ENCODE measurements at places on chromosomes 1 and 21.
A peak's percentile ranks its signal among the peaks of the same experiment; 100 is the strongest.

DNA sequence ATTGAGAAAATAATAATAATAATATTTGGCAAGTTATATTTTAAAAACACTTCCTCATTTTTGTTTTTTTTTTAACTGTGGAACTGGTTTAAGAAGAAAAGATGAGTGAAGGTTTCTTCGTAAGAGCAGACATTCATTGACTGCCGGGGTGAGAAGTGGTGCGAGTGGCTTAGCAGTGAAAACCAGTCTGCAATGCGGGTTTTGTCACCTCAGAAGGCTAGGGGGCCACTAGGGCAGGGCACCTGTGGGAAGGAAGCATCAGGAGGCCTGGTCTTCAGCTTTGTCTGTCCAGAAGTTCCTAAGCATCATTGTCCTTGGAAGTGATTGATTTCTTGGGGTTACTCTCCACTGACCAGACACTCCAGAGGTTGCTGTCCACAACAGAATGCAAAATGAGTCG is 339.2 kb downstream of the ZNF326 start:
- DNase-seq, result no peak

DNA sequence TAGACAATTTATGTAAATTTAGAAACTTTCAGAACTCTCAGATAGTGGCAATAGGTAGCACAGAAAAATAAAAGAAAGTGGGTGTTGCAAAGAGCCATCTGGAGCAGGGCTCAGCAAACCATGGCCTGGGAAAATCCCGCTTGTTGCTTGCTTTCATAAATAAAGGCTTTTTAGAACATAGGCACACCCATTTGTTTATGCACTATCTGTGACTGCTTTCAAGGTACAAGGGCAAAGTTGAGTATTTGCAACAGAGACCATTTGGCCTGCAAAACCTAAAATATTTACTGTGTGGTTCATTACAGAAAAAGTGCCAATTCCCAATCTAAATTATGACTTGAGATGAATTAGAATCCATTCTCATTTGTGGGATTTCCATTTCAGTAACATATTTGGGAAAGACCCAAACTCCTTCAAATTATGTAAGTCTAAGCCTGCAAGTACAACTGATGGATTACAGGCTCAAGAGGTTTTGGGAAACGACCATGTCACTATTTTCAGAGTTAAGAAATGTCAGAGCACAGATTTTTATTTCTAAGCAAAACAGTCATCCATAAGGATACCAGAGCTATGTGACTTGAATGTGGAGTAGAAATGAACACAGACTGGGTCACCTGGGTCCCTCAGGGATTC is 43.5 kb upstream of the DPT start:
- DNase-seq, result no peak

DNA sequence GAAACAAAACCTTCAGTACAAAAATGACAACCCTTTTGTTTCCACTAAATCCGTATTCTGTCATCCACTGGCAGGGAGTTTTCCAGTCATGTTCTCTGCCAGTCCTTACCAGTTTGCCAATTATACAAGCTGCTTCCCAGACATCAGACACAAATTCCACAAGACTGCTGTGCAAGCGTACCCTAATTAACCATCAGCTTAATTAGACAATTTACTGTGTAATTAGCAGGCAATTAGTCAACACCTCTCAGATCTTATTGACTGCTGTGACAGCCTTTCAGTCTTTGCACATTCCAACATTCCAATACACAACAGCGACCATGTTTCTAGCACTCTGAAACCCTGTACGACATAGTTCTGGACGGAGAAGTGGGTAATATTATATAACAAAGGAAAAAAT is 420.1 kb downstream of the DPYD start:
- DNase-seq, result peak; percentile 14

DNA sequence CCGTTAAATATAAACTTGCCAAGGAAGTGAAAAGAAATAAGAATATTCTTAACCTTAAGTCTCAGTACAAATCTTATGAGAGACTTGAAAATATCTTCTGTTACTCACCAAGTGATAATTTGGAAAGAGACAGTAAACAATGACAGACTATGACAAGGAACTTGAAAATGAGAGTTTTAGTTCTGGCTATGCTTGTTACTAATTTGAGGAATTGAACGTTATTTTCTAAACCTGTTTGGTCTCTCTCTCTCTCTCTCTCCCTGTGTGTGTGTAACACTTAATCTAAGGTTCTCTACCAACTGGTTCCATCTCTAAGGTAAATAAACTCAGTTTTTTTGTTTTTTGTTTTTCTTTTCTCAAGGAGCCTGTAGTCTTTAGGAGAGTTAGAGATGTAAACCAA is 161.8 kb downstream of the AMY1C start:
- no peak for DNase-seq

DNA sequence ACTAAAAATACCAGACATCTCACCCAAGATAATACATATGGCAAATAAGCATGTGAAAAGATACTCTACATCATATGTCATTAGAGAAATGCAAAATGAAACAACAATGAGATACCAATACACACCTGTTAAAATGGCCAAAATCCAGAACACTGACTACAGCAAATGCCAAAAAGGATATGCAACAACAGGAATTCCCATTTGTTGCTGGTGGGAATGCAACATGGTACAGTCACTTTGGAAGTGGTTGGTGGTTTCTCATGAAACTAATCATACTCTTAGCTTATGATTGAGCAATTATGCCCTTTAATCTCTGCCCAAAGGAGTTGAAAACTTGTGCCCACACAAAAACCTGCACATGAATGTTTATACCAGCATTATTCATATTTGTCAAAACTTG is 6.4 kb upstream of the RGS2 start:
- no peak for DNase-seq

GRCh38 chr1:150549496-150550221 is 451 bp downstream of the ADAMTSL4 start:
- no peak for DNase-seq

- no peak for DNase-seq
Observed at GRCh38 chr1:8747879-8748825, 69.3 kb downstream of the RERE start.

DNA sequence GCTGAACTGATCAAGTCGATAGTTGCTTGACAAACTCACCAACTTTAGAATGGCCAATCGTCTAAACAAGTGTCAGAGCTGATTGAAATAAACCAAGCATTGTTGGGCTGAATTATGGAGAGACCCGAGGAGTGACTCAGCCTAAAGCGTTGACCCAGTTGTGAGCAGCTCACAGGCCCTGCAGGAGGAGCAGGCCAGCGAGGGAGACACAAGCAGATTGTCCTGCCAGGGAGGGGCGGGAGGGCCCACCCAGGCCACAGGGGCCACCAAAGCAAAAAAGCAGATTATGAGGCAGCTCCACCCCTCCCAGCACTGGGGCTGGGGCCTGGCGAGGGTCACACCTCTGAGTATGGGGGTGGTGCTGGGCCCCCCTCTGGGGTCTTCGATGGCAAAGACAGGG is 10.1 kb upstream of the MATN1 start:
- no peak for DNase-seq

DNA sequence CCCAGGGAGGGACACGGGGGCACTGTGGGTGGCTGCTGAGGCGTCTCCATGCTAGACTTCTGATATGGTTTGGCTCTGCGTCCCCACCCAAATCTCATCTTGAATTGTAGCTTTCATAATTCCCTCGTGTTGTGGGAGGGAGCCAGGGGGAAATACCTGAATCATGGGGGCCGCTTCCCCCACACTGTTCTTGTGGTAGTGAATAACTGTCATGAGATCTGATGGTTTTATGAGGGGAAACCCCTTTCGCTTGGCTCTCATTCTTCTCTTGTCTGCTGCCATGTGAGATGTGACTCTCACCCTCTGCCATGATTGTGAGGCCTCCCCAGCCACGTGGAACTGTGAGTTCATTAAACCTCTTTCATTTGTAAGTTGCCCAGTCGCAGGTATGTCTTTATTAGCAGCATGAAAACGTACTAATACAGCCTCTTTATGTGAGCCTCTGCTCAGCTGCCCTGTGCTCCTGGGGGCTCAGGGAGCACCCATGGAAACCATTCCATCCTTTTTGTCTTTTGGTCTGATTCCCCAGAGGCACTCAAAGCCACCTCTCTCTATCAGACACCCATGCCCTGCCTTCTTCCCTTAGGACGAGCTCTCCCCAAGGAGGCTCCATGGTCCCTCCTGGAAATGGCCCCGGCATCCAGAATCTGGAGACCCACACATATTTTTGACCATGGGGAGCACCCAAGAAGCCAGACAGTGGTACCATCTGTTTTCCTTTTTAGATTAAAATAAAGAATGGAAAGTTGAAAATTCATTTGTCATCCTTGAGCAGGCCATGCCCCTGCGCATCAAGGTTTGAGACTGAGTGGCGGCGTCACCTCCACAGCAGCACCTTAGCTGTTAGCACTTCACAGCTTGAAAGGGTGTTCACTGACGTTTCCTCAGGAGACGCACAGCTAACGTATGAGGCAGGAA is 65.9 kb upstream of the FAM20B start:
- no peak for DNase-seq

DNA sequence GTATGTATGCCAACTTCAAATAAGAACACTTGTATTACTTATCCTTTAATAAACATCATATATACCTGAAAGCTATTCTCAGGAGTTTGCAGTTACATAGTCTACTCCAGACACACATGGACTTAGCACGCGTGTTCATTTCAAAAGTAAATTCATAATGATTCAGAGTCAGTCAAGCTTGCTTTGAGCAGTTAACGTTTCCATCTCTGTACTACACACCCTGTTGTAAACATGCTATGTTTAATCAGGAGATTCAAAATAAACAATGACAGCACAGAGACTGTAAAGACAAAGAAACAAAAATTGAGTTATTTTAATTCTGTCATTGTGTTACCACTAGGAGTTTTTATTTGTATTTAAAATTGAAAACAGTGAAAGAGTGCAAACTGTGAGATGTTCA is 119.6 kb downstream of the NRIP1 start:
- no peak for DNase-seq

GRCh38 chr1:223887747-223888418 is 42.1 kb upstream of the TP53BP2 start:
- DNase-seq, result no peak

DNA sequence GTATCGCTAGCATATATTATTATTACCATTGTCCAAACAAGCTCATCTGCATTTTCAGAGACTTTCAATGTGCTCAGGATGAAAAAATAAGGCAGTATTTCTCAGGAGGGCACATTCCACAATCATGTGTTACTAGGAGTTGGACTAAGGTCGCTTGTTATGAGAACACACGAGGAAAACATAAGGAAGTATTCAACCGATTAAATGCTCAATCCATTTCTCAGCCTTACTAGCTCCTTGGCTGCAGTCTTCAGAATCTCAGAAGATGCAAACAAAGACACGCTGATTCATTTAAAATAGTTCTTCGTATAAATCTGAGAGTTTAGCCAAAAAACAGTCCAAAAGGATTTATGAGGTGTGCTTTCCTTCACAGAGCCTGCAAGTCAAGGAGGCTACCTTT is 82.0 kb upstream of the JAK1 start:
- DNase-seq, result no peak

DNA sequence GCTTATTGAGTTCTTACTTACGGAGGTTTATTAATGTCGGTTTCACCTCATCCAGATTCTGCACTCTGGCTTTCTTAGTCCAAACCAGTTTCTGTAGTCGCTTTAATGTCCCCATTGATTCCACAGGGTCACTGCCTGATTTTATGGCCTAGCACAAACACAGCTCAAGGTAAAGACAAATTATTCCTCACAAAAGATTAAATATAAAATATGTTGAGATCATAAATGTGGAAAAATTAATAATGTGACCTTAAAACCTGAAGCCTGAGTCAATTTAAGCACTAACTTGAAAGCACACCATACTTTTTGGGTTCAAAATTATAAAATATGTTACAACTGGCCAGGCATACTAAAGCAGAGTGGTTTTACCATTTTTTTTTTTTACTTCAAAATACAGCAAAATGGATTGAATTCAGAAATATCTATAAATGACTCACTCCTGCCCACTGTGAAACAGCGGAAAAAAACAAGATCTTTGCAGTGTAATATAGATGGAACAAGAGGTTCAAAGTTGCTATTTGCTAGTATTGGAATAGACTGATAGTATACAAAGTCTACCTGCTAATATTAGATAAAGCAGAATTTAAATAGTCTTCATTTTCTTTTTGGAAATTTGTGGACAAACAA is 37.6 kb upstream of the SAMSN1 start:
- DNase-seq, result no peak

DNA sequence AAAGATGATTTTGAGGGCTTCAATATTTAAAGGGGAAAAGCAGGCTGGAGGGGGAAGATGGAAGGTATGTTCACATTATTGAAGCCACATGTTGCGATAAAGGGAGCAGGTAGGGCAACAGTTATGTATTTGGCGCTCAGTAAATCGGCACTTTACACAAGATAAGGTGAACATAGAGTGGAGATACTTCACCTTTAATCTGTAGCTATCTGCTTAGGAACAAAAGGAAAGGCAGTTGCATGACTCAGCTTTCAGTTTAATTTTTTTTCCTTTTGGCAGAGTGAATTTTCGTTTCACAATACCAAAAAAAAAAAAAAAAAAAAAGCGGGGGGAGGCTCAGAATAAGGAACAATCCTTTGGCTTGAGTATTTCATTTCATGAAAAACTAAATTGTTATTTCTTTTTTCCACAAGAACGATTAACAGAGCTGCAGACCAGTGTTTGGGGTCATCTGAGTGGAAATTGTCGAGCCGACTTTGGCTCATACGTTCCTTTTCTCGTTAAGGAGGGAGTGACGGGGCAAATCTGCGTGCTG is 1.1 kb upstream of the COQ8A start:
- DNase-seq, result no peak

DNA sequence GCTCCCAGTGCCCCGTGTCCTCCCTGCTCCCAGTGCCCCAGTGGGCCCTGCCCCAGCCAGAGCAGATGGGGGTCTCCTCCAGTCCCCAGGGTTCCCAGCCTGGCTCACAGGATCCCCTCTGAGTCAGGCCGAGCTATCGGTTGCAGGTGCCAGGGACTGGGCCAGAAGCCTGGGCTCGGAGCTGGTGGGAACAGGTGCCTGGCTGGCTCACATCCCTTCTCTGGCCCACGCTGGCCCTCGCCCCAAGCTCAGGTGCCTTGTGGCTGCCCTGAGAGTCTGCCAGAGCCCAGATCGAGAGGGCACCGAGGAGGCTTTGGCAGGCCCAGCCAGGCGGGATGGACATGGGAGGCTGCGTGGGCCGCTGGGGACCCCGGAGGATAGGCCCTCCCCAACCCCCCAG is 18.9 kb downstream of the PLCH2 start:
- no peak for DNase-seq

GRCh38 chr1:13543451-13544220 is 29.8 kb upstream of the LRRC38 start:
- peak; percentile 32 for DNase-seq

- DNase-seq, result no peak
Observed at GRCh38 chr1:115284209-115284608, 53.8 kb downstream of the NGF start.

- no peak for DNase-seq
Observed at GRCh38 chr1:234148350-234148749, 224.9 kb upstream of the COA6 start.
